ENCODE measurements at places on chromosomes 16 and 17.

GRCh38 chr17:27892866-27893769 lies at the start of gene LYRM9:
Gene LYRM9, minus strand, starts transcription at chr17:27893365. Its CDS starts 10,671 bp downstream, at chr17:27882694.
- peak; percentile 98 for DNase-seq

- DNase-seq: no peak
These were observed 54.9 kb downstream of the IKZF3 start for GRCh38 chr17:39809221-39809620.

- no peak for DNase-seq
These were observed 99.0 kb downstream of the MSI2 start for GRCh38 chr17:57355090-57355859.

- no peak for DNase-seq
These were observed 25.3 kb downstream of the GINS3 start for GRCh38 chr16:58417600-58417999.
